Erythroblast (primary cell): ENCODE measurements at places on chromosomes 12 and 14.

- no peak for DNase-seq
These were observed 1.4 kb upstream of the SOX5 start for GRCh38 chr12:23950775-23951451.

DNA sequence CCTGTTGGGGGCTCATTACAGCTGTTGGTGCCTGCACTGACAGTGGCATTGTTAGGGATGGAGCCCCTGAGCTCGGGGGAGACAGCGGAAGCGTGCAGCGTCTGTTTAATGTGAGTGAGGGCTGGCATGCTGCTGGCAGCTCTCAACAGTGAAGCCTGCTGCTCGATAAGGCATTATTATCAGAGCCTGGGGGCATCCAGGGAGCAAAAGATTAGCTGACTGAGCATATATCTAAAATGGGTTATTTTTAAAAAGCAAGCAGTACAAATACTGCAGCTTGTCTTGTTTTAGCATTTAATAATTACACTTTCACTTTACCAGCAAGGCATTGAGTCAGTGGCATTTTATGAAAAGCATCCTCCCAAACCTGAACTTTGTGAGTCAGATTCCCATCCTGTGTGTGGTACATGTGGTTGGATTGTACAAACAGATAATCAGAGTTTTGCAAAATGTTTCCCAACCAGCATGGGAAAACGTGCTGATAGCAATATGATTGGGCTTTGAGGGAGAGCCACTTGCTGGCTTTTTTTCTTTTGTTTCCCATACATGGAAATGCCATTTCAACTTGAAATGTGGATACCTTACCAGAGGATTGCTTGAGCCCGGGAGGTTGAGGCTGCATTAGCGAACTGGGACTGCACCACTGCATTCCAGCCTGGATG lies 150.8 kb downstream of the PRKCH start:
- DNase-seq, result peak; percentile 50

- DNase-seq, result peak; percentile 47
These were observed 455.8 kb downstream of the PCNX1 start for GRCh38 chr14:71362920-71363584.

- no peak for DNase-seq
These were observed 71.5 kb downstream of the BRMS1L start for GRCh38 chr14:35897616-35898111.
